ENCODE measurements at places on chromosomes 1 and 21.

DNA sequence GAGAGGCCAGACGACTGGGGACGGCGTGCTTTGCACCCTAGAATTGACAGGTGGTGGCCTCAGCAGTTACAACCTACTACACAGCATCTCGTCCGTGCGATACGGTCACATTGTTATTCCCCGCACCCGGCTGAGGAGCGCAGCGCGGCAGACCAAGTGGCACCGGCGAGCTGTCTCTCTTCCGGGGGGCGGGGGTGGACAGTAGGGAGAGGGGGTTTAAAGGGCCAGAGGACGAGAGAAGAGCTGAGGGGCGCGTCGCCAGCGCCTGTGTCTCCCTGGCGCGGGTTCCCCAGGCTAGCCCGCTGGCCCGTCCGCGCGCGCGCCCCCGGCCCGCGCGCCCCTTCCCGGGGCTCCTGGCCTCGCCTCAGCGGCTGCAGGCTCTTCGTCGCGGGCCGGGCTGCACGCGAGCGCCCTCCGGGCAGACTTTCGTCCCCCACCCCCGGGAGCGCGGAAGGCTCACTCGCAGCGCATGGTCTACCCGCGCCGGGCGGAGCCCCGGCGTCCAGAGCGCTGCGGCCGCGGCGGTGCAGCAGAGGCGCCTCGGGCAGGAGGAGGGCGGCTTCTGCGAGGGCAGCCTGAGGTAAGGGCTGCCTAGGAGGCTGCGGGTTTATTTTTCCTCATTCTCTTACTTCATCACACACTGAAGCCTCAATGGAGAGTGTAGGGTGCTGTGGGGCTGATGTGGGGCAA lies at the start of gene PDE4B:
TSS of gene PDE4B (plus strand) at position 227 of the 690 bp plus-strand sequence.
- DNase-seq = no peak

- no peak for DNase-seq
These were observed 23.8 kb downstream of the TSEN15 start for GRCh38 chr1:184075055-184076029.

DNA sequence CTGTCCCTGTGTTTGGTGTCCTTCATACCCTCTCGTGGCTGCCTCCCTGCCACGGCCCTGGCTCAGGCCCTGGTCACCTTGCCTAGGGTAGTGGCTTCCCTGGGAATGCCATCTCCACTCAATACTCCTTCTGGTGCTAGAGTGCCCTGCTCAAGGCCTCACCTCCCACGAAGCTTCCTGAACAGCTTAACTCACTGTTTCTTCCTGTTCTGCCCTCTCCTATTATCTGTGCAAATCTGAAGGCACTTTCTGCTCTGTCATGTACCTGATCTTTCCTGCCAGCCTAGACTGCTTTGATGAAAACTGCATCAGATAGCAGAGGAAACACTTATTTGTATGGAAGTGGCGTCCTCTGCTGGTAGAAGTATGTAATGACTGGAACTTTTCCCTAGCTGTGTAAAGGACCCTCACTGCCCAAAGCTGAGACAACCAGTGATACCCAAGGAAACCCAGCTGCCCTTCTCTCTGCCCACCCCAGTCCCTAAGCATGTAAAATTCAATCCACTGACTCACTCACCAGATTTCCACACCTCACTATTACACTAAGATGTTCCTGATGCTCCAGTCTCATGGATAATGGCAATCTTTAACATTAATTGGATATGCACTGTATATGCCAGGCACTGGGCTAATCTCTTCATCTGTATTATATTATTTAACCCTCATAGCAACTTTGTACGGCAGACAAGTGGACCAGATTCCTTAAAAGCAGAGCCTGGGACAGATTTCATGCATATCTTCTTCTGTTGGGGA lies 36.2 kb upstream of the BTG2 start:
- DNase-seq = no peak

DNA sequence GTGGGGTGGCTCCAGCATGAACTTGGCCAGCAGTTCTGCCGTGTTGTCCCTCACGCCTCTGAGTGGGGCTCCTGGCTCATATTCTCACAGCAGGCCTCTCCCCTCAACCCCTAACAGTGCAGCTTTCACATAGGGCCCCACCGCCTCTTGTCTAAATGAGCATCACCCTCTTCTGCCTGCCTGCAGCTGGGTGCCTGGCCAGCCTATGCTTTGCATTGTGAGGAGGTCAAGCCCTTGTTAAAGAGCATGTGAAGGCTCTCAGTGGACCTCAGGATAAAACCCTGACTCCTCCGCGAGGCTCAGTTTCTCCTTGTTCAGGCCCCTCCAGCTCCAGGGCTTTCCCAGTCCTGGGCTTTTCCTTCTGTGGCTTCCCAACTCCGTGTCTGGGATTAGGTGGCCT lies 34.8 kb downstream of the CRYAA start:
- DNase-seq = no peak

- DNase-seq = no peak
These were observed 599.4 kb downstream of the LTN1 start for GRCh38 chr21:28393279-28393678.

DNA sequence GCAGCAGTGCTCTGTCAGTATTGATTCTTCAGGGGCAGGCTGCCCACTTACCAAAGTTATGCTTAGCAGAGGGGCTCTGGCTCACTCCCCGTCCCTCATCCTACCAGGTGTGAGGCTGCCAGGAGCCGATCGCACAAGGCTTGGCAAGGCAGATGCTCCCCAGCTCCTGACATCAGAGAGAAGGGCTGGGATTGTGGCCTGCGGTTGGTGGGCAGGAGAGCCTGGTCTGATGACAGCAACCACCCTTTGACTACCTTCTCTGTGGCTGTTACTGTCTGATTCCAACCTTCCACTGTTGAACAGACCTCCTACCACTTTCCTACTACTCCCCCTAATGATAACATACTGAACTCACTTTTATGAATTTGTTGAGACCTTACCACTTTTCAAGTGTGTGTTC lies 23.7 kb upstream of the WDR26 start:
- DNase-seq = no peak

DNA sequence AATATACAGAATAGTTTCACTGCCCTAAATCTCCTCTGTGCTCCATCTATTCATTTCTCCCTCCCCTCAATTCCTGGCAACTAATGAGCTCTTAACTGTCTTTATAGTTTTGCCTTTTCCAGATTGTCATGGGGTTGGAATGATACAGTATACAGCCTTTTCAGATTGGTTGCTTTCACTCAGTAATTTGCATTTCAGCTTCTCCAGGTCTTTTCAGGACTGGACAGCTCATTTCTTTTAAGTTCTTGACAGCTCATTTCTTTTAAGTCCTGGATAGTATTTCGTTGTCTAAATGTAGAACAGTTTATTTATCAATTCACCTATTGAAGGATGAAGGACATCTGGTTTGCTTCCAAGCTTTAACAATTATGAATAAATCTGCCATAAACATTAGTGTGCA lies 22.6 kb downstream of the KRTAP21-3 start:
- DNase-seq = no peak

DNA sequence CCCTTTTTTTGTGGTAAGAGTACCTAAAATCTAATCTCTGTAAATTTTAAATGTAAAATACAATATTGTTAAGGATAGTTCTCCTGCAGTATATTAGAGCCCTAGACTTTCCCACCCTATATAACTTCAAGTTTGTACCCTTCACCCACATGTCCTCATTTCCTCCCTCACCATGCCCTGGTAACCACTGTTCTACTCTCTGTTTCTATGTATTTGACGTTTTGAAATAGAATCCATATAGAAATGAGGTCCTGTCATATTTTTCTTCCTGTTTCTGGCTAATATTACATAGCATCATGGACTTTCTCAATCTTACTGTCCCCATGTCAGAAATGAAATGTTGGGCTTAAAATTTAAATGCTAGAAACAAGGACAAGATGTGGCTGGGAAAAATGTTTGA lies 24.8 kb downstream of the GBP7 start:
- no peak for DNase-seq

DNA sequence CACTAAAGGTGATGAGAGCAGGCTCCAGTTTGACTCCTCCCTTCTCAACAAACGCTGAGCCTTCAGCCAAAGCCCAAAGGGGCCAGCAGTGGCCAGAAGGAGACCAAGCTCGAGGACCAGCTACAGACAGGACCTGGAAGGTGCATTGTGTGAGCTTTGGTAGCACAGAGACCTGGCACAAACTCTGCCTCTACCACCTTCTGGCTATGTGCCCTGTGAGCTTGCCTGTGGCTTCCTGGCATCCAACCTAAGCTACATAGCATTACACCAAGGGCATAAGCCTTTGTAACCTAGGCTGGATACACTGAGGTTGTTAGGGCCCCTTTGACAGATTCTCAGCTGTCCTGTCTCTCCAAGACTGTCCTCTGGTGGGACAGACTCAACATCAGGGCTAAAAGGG lies 6.6 kb upstream of the VWA5B1 start:
- DNase-seq = no peak

- DNase-seq = no peak
These were observed 1.9 kb downstream of the PODN start for GRCh38 chr1:53063744-53064515.

DNA sequence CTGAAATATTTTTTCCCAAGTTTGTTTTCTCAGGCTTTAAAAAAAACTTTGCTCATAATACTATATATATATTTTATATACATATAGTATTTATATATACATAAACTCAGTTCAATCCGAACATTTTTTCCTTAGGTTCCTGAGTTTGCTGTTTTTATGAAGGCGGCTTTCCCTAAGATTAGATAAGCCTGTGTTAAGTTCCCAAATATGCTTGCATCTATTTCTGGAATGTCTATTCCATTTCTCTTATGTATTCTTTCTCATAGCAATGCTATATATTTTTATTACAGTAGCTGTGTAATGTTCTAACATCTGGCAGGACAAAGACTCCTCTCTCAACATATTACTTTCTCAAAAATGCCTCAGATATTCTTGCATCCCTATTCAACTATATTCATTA lies 45.9 kb downstream of the ADSS2 start:
- DNase-seq = no peak

DNA sequence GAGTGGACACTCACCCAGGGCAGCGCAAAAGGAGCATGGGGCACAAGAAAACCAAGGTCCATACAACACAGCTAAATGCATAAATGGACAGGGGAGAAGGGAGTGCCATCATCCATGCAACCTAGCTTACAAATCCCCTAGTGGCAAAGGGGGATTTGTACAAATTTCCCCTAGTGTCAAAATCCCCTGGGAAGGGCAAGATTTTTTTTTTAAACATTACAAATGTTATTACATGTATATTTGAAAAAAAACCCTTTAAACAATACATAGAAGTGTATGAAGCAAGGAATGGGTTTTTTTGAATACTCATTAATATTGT lies 89.6 kb upstream of the IVNS1ABP start:
- no peak for DNase-seq

GRCh38 chr21:34813266-34813894 lies 144.6 kb downstream of the CLIC6 start:
- no peak for DNase-seq

DNA sequence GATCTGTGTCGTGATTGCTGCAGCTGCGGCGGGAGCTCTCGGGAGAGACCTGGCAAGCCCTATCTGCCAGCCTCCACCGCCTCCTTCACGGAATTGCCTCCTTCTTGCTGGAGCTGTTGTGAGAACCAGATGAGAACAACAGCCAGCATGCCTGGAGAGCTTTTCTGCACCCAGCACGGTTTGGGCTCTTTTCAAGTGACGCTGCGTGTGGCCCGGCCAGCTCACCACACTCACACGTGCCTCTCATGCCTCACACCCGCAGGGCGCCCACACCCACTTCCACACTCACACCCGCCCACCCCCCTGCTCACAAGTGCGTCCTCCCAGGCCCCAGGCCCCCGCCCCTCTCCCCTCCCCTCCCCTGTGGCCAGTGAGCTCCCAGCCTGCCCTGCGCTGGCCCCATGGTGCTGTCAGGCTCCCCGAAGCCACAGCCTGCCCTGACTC lies 135.7 kb upstream of the RUNX3 start:
- no peak for DNase-seq

GRCh38 chr1:89339039-89339438 lies 24.8 kb upstream of the GBP6 start:
- no peak for DNase-seq

GRCh38 chr1:161838362-161838761 lies 72.2 kb downstream of the ATF6 start:
- no peak for DNase-seq

GRCh38 chr21:38995731-38996130 lies 187.5 kb downstream of the PSMG1 start:
- no peak for DNase-seq

DNA sequence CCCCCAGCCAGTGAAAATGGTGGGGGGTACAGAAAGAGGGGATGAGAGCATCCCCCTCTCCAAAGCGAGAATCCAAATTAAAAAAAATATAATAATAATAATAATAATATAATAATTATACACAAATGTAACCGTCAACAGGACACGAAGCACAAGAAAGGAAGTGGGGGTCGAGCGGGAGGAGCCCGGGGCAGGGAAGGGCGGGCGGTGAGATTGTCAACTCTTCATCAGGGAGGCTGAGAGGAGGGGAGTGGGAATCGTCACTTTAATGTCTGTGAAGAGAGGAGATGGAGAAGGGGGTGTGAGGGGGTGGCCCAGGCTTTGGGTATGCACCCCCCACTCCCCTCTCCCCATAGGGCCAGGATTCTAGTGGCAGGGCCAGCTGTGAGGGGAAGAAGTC lies 33.2 kb downstream of the MEF2D start:
- no peak for DNase-seq

- DNase-seq = no peak
These were observed 35.9 kb downstream of the DNASE2B start for GRCh38 chr1:84434081-84434769.

GRCh38 chr21:29092102-29092959 lies 18.9 kb upstream of the CCT8 start:
- DNase-seq = no peak

DNA sequence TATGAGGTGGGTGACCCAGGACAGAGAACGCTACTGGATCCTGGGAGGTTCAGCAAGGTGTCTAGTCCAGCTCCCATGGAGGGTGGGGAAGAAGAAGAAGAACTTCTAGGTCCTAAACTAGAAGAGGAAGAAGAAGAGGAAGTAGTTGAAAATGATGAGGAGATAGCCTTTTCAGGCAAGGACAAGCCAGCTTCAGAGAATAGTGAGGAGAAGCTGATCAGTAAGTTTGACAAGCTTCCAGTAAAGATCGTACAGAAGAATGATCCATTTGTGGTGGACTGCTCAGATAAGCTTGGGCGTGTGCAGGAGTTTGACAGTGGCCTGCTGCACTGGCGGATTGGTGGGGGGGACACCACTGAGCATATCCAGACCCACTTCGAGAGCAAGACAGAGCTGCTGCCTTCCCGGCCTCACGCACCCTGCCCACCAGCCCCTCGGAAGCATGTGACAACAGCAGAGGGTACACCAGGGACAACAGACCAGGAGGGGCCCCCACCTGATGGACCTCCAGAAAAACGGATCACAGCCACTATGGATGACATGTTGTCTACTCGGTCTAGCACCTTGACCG lies 8.6 kb upstream of the PIGV start:
- DNase-seq = no peak

- DNase-seq = no peak
These were observed 45.1 kb downstream of the SCCPDH start for GRCh38 chr1:246769306-246769705.

DNA sequence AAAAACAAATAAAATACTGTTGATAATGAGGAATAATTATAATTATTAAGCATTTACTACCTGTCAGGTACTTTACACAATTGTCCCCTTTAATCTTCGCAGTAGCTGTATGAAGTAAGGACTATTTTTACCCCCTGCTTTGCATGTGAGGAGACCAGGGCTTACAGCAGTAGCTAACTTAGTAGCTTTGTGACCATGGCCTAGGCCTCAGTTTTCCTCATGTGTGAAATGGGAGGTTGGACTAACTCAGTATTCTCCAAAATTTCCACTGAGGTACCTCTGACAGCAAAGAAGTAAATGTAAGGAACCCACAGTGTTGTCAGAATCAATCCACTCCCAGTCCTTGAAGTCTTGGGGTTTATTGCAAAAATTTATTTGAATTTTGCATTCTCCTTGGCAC lies 3.8 kb upstream of the CSRP1 start:
- DNase-seq = no peak

- no peak for DNase-seq
These were observed 7.6 kb downstream of the C1orf87 start for GRCh38 chr1:60066001-60066400.
